ENCODE measurements at places on chromosomes 7 and 10.

DNA sequence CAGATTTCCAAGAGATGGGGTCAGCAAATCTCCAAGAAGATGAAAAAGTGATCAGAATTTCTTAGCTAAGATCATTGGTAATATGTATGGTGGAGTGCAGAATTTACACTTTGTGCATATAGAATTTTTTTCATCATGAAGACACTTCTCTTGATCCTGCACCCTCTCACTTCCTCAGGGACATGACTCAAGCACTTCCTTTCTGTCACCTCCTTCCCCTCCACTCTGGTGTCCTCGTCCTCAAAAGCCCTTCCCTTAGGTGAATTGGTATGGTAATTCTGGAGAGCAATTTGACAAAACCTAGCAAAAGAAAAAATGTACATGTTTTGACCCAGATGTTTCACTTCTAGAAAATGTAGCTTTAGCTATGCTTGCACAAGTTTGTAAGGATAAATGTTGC, 18.1 kb downstream of the CALN1 start:
- no peak for DNase-seq

DNA sequence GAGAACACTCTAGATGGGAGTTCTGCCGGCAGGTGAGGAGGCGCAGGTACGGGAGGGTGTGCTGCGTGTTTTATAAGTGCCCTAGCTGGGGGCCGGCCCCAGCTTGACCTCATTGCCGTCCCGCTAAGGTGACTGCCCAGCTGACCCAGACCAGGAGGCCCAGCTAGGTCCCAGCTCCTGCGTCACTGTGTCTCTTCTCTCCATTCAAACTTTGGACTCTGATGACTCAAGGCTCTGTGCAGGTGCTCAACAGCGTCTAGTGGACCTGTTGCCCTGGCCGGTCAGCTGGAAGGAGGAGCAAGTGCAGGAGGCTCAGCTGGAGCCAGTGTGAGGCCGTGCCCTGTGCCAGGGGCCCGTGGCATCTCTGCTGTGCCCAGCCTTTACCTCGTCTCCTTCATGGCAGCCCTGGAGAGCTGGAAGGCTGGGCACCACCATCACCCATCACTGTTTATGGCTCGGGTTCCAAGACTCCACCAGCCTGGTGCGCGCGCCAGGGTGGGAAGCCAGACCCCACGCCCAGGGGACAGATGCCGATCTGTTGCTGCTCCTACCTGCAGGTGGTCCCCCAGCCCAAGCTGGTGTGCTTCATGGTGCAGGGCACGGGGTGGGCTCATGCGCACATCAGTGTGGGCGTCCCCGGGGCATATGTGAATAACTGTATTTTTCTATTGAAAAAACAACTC, 14.6 kb downstream of the LHPP start:
- no peak for DNase-seq

- DNase-seq, result no peak
These were observed 73.5 kb downstream of the VOPP1 start for GRCh38 chr7:55498770-55499169.

GRCh38 chr7:107998660-107999480, 4.1 kb downstream of the LAMB1 start:
- DNase-seq, result no peak

GRCh38 chr10:15426115-15426514, 55.0 kb upstream of the FAM171A1 start:
- DNase-seq, result no peak

DNA sequence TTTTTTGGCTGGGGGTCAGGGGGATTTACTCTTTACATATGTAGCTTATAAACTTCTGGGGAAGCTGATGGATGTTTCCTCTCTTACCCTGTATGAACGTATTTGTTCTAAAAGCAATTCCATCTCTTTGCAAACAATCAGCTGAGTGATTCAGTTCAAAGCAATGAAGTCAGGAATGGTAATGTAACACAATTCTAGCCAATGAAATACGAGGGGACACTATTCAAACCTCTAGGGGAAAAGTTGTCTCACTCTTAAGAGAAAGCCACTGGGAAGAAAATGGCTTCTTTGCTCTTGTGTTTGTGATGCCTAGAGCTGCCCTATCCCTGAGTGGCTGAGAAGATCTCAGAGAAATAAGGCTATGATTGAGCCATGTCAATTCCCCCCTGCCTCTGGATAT, 134.8 kb upstream of the SEMA3C start:
- DNase-seq, result peak; percentile 20

GRCh38 chr7:15005672-15006071, 103.1 kb upstream of the DGKB start:
- DNase-seq, result no peak

- DNase-seq, result peak; percentile 62
These were observed 146.7 kb downstream of the GPR37 start for GRCh38 chr7:124618871-124619270.

DNA sequence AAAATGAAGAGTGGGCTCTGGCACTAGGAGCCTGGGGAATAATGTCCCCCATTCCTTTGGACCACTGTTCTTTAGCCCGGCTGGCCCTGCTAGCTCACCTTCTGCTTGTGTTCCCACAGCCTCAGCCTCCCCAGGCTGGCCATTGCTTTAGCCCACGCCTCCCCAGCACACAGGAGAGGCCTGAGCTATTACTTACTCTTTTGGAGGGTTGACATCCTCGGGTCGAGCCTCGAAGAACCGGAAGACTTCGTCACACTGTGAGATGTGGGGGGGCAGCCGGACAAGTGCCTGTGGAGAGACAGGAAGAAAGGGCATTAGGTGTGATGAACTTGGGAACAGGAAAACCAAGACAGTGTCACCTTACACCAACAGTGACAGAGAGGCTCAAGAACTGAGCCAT, 131.3 kb downstream of the SH3PXD2A start:
- no peak for DNase-seq

GRCh38 chr7:105003275-105003674, 10.7 kb upstream of the KMT2E start:
- DNase-seq, result peak; percentile 86

GRCh38 chr10:73131301-73131700, 21.0 kb downstream of the NUDT13 start:
- DNase-seq, result peak; percentile 39

- DNase-seq, result peak; percentile 73
These were observed 169.3 kb downstream of the MAGI2 start for GRCh38 chr7:79284211-79284610.

- no peak for DNase-seq
These were observed 94.7 kb upstream of the PRSS58 start for GRCh38 chr7:142352543-142352942.

DNA sequence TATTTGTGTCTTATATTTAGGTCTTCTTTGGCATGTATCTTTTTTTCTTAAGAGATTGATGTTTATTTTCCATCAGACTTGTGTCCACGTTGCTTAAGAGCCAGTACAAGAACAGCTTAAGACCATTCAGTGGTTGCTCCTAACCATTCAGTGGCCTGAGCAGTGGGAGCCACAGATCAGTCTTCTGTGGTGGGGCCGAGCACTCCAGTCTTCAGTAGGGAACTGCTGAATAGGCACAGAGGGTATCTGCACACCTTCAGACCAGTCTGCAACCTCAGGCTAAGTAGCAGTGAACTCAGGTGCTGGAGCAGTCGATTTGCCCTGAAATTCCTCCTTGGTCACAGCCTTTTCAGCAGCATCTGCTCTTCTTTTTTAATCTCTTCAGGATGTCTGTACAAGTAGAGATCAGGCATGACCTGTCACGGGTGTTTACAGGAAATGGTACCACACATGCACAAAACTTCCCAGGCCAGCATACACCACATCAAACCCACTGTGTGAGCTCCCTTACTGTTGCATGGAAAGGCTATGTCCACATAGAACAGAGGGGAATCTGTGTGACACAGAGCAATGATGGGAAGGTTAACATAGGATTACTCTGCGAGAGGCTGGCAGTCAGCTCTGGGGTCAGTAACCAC, 51.5 kb downstream of the FAM107B start:
- DNase-seq, result no peak

DNA sequence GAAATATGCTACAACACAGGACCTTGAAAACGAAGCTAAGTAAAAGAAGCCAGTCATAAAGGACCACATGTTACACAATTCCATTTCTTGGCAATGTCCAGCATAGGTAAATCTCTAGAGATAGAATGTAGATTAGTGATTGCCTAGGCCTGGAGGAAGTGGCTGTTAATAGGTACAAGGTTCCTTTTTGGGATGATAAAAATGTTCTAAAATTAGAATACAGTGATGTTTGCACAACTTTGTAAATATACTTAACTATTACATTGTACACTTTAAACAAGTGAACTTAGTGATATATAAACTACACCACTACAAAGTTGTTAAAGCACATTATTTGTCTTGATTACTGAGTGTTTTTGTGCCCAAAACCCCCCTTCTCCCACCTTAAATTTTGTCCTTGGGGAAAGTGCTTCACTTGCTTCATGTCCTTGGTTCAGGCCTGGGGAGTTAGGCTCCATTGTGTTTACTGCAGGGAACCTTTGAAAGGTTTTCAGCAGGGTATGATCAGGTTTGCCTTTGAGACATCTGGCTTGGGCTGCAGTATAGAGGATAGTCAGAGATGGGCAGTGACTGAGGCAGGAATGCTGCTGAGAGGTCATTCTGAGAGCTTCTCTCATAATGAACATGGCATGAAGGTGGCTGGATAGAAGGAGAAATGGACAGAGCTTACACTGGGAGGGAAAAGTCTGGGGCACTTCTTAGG, 1052.6 kb downstream of the REEP3 start:
- no peak for DNase-seq

DNA sequence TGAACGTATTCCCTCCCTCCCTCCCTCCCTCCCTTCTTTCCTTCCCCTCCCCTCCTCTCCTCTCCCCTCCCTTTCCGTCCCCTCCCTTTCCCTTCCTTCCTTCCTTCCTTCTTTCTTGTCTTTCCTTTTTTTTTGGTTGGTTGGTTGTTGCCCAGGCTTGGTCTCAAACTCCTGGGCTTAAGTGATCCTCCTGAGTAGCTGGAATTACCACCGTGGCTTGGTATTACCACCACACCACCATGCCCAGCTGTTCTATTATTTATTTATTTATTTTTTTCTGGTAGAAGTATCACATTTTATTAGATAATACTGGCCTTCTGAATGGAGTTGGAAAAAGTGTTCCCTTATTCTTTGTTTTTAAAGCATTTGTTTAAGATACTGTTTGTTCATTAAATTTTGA, 95.9 kb downstream of the PHF14 start:
- no peak for DNase-seq

- peak; percentile 74 for DNase-seq
These were observed 3.9 kb downstream of the HIP1 start for GRCh38 chr7:75734586-75735458.

- peak; percentile 60 for DNase-seq
These were observed 19.9 kb upstream of the MAP3K8 start for GRCh38 chr10:30413996-30414576.

DNA sequence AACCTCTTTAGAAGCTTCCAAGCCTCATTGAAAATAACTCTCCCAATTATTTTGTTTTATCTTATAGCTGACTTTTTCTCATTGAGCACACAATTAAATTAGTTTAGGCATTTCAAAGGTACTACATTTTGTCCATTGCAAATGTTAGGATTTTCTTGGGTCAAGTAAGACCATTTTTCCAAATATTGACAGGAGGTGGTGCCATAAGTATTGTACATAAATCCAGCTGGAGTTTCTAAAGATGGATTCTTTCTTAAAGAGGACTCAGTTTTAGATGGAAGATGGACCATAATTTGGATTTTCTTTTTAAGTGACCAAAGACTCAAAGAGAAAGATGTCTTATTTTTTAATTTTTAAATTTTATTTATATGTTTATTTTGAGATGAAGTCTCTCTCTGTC, 12.3 kb upstream of the OPN4 start:
- no peak for DNase-seq

- no peak for DNase-seq
These were observed 53.9 kb upstream of the SH2B2 start for GRCh38 chr7:102232611-102233286.

DNA sequence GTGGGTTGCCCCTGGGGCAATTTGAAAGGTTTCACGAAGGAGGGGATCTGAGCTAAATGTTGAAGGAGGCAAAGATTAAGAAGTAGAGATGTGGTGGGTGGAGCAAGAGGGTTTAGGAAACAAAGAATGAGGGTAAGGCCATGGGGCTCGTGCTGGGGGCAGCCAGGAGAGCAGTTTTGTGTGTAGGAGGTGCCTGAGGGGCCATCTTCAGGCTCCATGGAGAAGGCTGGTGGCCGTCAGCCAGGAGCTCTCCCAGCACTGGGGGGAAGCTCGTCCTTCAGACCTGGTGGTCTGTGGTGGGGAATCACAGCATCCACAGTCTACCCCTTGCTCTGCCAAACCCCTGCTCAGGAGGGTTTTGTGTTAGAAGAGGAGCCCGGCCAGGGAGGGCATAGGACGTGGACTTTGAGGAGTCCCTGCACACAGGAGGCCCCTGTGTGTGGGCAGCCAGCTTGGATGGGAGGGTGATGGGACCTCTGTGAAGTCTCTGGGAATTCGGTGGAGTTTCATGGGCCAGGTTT, 11.8 kb upstream of the CXCL12 start:
- DNase-seq, result no peak

DNA sequence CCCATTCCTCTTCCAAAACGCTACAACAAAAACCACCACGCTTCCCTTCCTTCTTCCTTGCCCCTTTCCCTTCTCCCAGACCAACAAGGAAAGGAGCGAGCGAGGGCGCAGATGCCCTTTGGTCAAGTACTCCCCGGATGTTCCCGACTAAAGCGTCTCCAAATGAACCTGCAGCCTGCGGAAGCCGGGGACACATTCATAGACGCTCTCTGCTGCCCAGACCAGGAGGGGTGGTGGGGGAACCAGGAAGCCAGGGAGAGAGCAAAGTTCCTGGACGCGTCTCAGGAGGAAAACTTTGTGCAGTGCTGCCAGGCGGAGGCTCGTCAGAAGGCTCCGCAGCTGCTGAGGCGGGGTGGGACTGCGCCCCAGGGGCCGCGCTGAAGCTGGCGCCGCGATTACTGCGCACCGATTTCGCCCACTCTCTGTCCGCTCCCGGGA, 754 bp downstream of the SEMA3D start:
- DNase-seq, result peak; percentile 80

DNA sequence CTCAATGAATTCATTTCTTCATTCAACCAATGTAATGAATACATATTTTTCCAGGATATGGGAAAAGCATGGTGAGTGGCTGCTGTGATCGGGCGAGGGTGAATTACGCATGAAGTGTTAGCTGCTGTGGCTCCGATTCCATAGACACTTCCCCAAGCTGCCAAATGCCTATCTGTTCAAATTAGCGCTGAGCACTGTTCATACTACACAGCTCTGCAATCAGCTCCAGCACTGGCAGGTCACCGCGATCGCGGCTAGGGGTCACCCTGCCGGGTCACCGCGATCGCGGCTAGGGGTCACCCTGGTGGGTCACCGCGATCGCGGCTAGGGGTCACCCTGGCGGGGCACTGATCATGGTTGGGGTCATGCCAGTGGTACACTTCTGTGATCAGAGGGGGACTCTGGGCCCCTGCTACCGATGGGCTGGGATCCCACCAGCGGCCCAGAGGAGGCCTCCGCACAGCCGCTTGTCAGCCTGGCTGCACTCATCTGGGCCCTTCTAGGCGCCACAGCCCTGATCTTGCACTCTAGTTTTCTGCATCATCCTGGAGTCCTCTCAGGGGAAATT, 49.3 kb downstream of the JAKMIP3 start:
- DNase-seq, result no peak

DNA sequence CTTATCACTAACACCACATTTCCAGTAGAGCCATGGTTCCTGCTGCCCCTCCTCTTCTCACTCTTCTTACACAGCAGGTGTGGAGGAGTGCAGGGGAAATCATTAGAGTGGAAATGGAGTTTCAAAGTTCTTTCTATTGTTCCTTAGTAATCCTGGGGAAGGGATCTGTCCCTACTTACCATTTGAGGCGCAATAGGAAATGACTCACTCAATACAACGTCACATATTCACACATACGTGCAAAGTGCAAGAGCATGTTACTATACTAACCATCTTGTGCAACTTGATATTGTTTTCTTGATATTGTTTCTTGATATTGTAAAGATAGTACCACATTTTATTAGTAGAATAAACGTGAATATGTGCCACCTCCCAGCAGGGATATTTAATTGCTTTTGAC, 1010.2 kb downstream of the DNAJB9 start:
- DNase-seq, result no peak
